ENCODE measurements at places on chromosomes 3 and 15.

DNA sequence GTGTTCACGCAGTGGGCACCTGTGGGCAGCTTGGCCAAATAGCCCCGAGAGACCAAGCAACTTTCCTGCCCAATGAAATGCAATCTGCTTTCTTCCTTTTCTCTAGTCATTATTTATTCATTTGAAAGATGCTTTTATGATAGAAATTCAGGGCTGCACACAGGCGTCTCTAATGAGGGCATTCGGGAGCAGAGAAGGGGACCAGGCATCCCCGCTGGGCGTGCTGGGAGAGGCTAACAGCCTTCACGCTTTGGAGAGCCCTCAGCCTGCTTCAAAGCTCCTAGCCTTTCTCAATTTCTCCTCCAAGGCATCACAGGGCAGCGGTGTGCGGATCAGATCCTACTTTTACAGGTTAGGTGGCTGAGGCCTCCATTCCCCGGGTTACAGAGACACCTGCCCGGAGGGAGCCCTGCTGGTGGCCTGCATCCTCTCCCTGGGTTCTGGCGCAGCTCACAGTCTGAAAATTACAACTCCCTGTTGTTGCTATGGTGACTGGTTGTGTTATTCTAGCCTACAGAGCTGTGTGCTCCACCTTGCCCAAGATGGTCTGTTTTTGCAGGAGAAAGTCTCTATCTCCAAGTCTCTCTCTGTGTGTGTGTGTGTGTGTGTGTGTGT is 21.8 kb upstream of the KLF13 start:
- DNase-seq = no peak

GRCh38 chr15:29874977-29875376 is 52.7 kb upstream of the TJP1 start:
- no peak for DNase-seq

DNA sequence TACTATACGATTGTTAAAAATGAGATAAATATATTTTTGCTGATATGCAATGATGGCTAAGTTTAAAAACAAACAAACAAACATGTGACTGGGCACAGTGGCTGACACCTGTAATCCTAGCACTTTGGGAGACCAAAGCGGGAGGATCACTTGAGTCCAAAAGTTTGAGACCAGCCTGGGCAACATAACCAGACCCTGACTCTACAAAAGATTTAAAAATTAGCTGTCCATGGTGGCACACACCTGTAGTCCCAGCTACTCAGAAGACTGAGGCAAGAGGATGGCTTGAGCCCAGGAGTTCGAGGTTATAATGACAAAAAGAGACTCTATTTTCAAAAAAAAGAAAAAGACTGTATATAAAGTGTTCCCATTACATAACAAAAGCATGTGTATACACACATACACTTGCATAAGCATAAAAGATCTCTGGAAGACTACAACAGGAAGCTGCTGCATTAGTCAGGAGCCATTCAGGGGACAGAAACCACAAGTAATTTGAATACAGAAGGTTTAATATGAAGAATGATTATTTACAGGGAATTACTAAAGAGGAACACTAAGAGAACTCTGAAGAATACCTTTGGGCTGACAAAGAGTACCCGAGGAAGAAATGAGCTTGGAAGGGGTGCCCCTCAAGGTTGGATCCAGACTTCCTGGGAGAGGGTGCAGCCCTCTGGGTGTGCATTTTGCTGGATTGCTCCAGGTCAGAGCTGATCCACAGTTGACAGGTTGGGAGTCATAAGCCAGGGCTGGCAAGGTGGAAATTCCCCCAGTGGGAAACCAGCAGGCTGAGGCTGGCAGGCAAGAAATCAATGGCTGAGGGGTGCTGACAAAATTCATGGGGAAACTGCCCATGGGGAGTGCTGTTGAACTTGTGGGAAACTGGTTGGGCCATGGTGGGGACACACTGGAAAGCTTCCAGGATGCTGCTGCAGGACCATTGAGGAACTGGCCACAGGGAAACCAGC is 9.3 kb upstream of the TM4SF18 start:
- peak; percentile 88 for DNase-seq

DNA sequence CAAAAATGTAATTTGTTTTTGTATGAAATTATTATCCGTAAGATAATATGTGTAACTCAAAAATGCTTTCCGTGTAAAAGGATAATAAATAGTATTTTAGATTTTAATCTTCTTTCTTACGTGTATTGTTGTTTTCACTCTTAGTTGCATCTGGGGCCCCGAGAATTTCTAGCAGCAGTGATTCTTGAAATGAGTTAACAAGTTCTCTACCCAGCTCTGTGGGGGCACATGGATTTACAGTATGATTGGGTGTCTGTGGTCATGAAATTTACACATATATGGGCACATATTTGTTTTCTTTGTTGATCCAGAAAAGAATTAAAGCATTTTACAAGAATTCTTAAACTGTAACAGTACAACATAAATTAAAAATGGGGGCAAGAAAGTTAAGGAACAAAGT is 145.9 kb upstream of the LRRFIP2 start:
- DNase-seq = no peak
